Right hindlimb (tissue), 1 donor: ENCODE measurements at places on chromosomes 7 and 10.
A peak's percentile ranks its signal among the peaks of the same experiment; 100 is the strongest.

DNA sequence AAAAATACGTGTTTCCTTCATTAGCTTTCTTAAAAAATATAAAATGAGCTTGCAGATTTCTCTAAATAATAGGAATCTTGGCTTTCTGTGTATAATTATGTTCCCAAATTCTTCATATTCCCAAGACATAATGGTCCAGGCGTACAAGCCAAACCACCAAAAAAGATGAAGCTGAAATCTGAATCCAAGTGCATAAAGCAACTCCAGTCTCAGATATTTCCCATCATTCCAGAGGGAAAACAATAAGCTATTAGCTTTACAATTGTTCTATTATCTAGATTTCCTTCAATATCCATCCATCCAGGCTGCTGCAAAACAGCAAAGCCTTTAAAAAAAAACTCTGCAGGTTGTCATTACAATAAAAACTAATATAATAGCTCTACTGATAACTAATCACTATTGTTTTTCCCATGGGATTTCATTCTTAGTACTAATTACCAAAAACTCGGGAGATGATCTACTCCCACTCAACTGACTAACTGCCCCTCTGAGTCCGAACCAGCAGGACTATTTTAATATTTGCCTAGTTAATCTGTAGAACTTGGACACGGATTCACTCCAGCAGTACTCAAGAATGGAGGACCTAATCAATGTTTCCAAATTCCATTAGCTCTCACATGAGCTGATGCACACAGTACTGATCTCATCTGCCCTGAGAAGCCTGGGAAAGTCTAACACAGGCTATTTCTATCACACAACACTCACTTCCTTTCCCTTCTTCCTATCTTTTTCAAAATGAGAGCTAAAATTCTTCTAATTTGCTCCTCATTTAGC, 108.9 kb upstream of the ASAH2 start:
- no peak for DNase-seq

- DNase-seq, result peak; percentile 31
Measured at GRCh38 chr7:88111954-88112471, 107.8 kb downstream of the SRI start.

DNA sequence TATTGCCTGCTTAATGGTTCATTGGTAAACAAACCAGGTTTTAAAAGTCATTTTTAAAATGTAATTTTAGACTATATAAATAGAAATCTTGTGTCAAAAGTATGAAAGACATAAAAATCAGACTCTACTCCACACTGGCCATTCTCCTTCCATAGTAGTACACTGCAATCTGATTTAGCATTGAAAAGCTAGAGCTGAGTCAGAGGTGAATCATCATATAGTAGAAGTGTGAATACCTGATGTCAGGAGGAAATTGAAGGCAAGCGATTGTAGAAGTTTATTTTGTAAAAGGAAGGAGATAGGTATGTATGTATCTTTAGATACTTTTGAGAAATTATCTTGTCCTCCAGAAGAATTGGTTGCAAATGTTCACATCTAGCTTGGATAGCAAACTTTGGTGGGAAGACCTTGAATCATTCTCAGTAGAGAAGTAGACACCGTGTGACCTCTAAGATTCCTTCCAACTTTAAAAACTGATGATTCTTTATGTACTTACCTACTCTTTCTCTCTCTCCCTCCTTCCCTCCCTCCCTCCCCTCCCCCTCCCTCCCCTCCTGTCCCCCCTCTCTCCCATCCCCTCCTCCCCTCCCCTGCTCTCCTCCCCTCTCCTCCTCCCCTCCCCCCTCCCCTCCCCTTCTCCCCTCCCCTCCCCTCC, 88.1 kb downstream of the BTAF1 start:
- no peak for DNase-seq

GRCh38 chr10:13399236-13399635, 51.1 kb upstream of the SEPHS1 start:
- no peak for DNase-seq

- DNase-seq, result no peak
Measured at GRCh38 chr10:33939892-33940291, 605.4 kb upstream of the NRP1 start.

- DNase-seq, result no peak
Measured at GRCh38 chr10:62736168-62736546, 68.4 kb upstream of the ADO start.

DNA sequence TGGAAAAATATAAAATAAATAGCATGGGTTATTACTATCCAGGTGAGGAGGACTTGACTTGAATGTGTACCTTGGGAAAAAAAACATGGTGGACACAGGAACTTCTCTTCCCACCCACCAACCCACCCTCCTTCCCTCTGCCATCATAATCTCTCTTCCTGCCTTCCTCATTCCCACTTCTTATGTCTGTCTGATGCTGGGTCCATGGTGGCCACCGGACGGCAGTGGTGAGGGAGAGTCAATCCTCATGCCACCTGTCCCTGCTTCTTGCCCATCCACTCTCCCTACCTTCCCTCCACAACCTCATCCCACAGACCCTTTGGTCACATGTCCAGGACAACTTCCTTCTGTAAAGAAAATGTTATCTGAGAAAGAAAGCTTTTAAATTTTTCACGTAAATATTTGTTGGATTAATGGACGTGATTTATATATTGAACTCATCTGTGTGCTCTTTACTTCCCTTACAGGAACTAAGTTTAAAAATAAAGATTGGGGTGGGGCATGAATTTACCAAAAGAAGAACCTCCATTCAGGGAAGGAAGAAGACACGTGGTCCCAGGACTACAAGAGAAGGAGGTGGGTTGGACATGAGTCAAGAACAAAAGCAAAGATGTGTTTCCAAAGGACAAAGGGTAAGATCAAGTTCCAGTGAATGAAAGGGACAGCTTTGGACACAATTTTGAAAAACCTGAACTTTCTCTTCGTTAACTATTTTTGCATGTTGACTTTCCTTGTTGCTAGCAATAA, 104.5 kb downstream of the PIP4K2A start:
- no peak for DNase-seq

DNA sequence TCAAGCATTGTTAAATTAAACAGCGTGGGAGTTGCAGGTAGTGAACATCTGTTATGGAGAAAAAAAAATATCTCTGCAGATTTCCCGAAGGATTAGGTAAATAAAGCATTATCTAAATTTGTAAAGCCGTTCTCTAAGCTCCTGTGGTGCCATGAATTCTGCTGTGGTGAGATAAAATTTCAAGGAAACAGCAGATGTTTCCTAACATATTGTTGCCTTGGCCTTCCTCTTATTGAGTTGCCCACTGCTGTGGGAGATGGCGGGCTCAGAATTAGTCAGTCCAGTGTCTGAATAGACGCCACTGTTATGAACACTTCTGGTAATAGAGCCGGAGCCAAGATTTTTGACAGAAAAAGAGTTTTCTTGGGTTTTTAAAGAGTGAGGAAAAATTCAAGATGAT, 82.6 kb upstream of the ELMO1 start:
- no peak for DNase-seq

DNA sequence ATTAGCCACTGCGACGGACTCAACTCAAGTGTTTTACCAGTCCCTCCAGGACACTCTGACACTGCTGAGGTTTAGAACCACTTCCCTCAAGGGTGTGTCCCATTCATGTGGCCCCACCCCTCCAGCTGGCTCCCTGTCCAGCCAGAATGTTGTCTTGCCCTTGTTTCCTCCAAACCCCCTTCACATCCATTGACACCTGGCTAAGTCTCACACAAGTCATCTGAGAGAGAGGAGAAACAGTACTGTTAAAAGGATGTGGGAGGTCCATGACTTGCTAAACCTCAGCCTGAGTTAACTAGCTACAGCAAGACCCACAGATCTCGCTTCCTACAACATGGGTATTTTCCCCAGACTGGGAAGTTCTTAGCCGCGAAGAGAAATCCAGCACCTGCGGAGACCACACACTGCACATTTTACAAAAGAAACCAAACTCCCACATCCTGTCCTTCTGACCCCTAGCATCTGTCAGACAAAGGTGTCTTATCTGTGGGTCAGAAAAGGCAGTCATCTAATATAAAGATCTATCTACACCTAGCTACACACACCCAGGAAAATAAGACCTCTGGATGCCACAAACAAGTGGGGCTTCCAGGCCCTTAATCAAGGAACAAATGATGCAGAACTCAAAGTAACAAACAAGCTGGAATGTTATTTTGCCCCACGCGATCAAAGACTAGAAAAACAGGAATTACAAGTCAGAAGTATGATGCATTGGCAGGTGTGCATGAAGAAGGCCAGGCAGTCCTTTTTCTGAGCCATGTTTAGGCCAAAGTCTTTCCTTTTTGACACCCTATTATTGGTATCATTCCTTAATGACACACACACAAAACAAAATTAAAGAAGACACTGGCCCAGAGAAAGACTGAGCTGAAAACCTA, 13.9 kb downstream of the OSBPL3 start:
- no peak for DNase-seq

DNA sequence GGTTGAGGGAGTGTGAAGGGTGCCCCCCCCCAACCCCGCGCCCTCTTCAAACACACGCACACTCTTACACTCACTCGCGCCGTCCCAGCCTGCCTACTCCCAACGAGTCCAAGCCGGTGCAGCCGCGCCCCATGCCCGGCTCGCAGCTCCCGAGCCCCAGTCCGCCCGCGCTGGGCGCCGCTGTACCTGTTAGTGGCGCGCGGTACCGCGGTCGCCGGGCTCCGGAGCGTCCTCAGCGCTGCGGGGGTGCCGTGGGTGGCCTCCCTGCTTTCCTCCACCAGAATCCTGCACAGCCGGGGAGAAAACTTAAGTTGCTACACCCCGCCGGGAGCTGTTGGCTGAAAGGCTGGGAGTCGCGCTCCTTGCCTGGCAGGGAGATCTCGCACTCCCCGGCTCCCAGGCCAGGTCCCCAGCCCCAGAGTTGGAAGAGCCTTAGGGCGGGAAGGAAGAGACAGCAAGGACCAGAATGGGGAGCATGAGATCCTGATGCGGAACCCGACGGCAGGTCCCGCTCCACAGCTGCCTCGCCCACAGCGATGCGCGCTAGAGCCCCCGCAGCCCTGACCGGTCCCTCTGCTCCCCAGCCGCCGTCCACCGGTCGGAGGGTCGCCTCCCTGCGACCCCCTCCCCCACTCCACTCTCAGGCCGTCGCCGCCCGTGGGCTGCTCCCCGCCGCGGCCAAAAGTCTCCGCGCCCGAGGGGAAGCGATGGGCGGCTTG, 863 bp downstream of the ST8SIA6 start:
- peak; percentile 38 for DNase-seq

GRCh38 chr7:50481867-50482266, 31.7 kb upstream of the FIGNL1 start:
- DNase-seq, result no peak

GRCh38 chr7:105643384-105643783, 62.1 kb upstream of the EFCAB10 start:
- peak; percentile 47 for DNase-seq

GRCh38 chr7:4845740-4846142, 16.1 kb downstream of the PAPOLB start:
- no peak for DNase-seq

GRCh38 chr7:98922392-98923187, 44.3 kb downstream of the TRRAP start:
- no peak for DNase-seq

DNA sequence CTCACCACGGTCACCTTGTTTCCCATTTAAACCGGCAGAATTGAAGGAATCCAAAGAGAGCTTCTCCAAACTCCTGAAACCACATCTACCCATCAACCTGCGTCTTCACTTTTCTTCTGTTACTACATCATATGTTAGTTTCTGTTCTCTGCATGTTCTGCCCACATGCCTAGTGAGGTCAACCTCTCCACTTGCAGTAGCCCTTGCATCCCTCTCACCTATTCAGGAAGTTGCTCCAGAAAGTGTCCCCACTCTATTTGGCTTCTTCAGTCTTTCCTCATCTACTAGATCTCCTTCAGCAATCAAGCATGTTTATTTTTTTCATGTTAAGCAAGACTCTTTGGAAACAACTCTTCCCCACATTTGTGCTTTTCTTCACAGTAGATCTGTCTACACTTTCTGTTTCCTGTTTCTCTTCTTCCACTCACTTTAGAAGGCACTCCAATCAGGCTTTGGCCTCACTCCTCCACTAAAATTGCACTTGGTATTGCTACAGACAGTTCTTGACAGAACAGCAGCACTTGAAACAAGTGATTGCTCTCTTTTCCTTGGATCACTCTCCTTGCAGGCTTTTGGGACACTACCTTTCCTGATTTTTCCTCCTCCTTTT, 7.5 kb downstream of the SAMD9L start:
- DNase-seq, result no peak

DNA sequence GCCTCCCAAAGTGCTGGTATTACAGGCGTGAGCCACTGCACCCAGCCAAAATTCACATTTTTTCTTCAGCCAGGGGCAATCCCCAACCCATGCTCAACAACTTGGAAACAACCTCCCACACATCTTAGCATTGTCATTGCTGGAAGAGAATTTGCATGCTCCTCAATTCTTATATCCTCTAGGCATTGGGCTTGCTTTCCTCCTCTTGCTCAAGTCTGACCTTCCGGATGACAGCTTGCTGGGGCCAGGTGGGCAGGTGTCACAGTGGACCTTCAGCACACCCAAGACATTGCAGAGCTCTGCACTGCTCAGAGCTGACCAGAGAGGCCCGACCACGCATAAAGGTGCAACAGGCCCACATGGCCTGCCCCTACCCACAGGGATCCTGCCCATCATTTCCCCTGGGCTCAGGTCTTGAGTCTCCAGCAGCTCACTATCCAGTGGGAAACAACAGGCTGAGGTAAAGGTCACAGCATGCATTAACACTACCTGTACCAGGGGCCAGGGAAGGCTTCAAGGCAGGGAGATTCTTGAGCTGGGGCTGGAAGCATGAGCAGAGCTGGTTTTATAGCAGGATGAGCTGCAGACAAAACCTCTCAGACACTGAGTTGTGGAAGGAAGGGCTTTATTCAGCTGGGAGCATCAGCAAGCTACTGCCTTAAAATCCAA, 6.8 kb upstream of the GPR15LG start:
- no peak for DNase-seq

- no peak for DNase-seq
Measured at GRCh38 chr10:112182784-112183328, 709 bp downstream of the GPAM start.

DNA sequence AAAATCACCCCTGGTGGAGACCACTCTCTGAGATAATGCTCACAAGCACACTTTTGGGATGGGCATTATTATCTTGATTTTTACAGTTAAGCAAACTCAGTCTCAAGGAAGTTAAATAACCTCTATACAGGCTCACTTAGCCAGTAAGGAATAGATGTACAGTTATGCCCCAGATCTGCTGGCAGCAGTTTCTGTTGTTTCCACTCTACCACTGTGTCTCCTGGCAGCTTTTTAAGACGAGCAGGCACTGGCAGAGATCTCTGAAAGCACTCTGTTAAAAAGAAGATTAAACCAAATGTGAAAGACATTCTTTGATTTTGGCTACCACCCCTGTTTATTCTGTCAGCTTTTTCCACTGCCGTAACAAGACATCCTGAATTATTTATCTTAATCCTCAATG, 73.2 kb downstream of the SRI start:
- peak; percentile 24 for DNase-seq

DNA sequence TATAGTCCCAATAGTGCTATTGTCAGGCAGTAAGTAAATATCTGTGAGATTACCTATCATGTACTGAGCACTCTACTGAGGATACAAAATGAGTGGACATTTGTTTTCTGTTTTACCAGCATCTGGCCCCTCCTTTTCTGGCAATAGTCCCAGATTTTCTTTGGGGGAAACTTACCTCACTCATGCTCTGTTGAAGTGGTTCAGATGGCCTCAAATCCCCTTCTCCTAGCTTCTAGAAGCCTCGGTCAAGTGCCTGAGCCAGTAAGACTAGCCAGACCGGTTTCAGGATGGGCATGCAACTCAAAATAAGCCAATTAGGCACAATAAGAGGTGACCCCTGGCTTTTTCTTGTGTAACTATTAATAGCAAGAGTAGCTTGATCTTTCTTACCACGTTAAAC, 19.7 kb downstream of the TRDMT1 start:
- DNase-seq, result no peak

- no peak for DNase-seq
Measured at GRCh38 chr10:71712572-71713134, 6.9 kb downstream of the C10orf105 start.

GRCh38 chr10:99403674-99404073, 26.8 kb downstream of the GOT1 start:
- DNase-seq, result no peak
